Metanephros (tissue), 2 donors: ENCODE measurements at places on chromosomes 4 and X. TPM values are rescaled to one million over a fixed set of nuclear protein-coding genes. Genes with fewer than 3 reads are reported as not detected.

Gene ARHGEF38
- total RNA-seq: 3.7 TPM

Gene ITGB1BP2
- 16.9 TPM for total RNA-seq

Gene P2RY4
- 0.35 TPM for total RNA-seq

Gene PIR
- 4.1 TPM for total RNA-seq

Gene TRPC3
- 2.9 TPM for total RNA-seq

Gene IQSEC2
- 11.4 TPM for total RNA-seq

Gene SPANXD
- not detected for total RNA-seq

Gene SOWAHD
- total RNA-seq: 1.2 TPM

Gene GPC3
- 823 TPM for total RNA-seq

Gene XPNPEP2
- total RNA-seq: 28.7 TPM

Gene PRIMPOL
- 30.1 TPM for total RNA-seq

Gene SLC10A4
- total RNA-seq: 0.41 TPM

Gene MUC7
- not detected for total RNA-seq

Gene PHKA1
- 6.4 TPM for total RNA-seq

Gene SSX4B
- not detected for total RNA-seq

Gene SLC2A9
- 15.0 TPM for total RNA-seq

Gene CCNG2
- 92.9 TPM for total RNA-seq

Gene FGA
- 1.6 TPM for total RNA-seq

Gene MAGEA11
- not detected for total RNA-seq

Gene SSX4
- not detected for total RNA-seq

Gene PPP4R3C
- total RNA-seq: not detected

Gene PROM1
- total RNA-seq: 34.9 TPM

Gene HHIP
- 1.6 TPM for total RNA-seq

Gene REPS2
- total RNA-seq: 16.2 TPM

Gene FAM120C
- 12.5 TPM for total RNA-seq

Gene FGF13
- 27.5 TPM for total RNA-seq

Gene XAGE2
- total RNA-seq: not detected

Gene TGIF2LX
- total RNA-seq: not detected
